ENCODE measurements at places on chromosomes 4 and X. TPM values are rescaled to one million over a fixed set of nuclear protein-coding genes. Genes with fewer than 3 reads are reported as not detected.

RAB41 gene
- total RNA-seq: not detected

MAGEA6 gene
- not detected for total RNA-seq

DNA sequence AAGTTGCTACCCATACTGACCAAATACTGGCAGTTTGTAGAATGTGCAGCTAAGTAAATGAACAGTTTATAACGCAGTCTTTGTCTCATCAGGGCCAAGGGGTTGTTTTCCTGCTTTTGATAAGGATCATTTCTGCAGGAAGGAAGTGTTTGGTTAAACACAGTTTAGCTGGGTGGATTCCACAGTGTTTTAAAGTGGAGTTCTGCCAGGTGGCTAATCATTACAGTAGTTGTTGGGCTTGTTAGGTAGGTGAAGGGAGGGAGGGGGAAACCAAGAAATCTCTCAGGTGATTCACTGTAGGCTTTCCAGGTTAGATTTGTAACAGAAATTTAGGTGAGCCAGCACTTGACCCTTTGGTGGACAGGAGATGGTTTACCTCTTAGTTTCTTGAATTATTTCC, 58.1 kb downstream of the FNIP2 start:
- no peak for DNase-seq

GRCh38 chr4:92994727-92995126, 691.0 kb downstream of the GRID2 start:
- DNase-seq: no peak

GRCh38 chr4:46890056-46890455, 19.0 kb downstream of the COX7B2 start:
- DNase-seq: no peak

DNA sequence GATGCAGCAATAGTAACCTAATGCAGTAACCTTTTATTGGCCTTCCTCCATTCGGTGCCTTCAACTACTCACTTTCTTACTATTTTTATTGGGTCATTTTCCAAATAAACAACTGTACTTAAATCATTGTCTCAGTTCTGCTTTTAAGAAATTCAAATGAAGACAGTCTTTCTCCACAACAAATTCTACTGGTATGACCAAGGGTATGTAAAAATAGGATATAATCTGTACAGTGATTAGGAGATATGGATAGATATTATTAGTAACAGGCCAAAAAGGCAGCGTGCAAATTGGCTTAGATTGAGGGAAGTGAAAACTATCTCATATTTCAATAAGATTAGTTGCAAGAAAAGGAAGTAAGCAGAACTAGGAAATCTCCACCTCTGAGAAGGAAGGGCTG, 177.4 kb upstream of the PPP1R2C start:
- DNase-seq: no peak

- no peak for DNase-seq
Observed at GRCh38 chr4:114373508-114373907, 225.1 kb upstream of the UGT8 start.
